ENCODE measurements at places on chromosomes 7 and 10.

- no peak for DNase-seq
Observed at GRCh38 chr7:34850681-34851080, 186.6 kb downstream of the DPY19L1 start.

DNA sequence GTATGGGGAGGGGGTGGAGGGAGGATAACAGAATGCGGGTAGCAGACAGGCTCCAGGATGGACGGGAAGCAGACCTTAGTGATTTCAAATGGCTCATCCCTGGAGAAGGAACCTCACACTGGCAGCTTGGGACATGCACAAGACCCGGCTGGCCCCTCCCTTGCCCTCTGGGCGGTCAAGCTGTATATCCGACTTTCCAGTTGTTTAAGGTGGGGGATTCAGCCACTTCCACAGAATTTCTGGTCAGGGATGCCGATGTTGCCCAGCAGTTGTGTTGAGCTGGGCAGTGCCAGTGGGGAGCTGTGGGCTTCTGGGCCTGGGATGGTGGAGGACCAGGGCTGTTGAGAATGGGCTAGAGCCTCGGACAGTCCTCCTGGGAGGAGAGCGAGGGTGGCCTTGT, 38.8 kb downstream of the GBX1 start:
- no peak for DNase-seq

- DNase-seq: no peak
Observed at GRCh38 chr10:112177247-112177646, 6.3 kb downstream of the GPAM start.

DNA sequence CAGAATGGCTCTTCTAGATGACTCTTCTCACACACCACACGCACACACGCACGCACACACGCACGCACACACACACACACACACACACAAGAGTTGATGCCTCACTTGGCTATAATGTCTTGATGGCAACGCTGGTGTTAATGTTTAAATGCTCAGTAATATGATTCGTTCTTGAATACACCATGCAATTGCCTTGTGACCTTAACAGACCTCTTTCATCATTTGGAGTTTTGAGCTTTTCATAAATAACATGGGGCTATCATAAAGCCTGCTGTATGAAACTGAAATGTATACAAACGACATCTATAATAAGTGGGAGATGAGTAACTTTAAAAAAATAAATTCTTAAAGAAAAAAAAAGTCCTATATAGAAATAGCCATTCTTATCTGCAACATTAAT, 8.2 kb downstream of the JCAD start:
- no peak for DNase-seq

DNA sequence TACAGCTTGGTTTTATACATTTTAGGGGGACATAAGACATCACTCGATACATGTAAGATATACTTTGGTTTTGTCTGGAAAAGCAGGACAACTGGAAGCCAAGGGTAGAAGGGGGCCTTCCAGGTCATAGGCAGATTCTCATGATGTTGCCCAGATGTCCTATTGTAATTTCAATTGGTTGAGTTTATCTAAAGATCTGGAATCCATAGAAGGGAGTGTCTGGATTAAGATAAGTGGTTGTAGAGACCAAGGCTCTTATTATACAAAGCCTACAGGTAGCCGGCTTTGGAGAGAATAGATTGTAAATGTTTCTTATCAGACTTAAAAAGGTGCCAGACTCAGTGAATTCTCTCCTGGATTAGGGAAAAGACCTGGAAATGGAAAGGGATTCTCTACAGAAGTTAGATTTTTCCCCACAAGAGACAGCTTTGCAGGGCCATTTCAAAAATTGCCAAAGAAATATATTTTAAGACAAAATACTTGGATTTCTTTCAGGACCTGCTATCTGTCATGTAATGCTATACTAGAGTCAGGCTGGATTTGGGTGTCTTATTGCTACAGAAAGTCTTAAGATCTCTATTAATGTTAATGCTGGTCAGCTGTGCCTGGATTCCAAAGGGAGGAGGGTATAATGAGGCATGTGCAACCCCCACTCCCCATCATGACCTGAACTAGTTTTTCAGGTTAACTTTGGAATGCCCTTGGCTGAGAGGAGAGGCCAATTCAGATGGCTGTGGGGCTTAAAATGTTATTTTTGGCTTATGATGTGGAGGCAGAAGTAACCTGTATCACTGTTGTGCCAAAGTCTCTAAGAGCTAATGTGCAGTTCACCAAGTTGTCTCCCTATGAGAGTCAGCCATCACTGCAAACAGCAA, 511.1 kb upstream of the C7orf33 start:
- DNase-seq: no peak

GRCh38 chr10:32346551-32347362, at the start of gene EPC1:
TSS of gene EPC1 (minus strand) at chr10:32347158. CDS start at chr10:32346915, 243 bp downstream.
- DNase-seq: peak; percentile 95

Data from cardiac septum (tissue), 1 donor.